Stimulated activated CD4-positive, alpha-beta T cell treated with anti-CD3 and anti-CD28 coated beads, Interleukin-12 subunit alpha, Interleukin-12 subunit beta, amount 100 ng/mL, for 48 hours (primary cell): ENCODE measurements at places on chromosomes 3 and 15.

DNA sequence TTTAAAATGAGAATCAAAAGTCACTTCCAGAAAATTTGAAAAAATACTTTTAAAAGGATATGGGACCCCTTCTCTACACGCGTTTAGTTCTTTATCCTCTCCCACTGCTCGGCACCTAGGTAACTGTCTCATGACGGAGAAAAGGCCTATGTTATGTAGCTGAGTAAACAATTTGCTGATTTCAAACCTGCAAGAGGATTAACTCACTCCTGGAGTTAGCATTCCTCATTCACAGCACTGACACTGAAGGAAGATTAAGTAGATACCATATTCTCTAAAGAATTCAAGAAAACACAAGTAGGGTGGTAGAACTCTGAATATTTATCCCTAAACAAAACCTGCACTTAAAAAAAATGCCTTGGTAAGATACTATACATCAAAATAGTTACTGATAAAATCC lies 30.2 kb upstream of the PYGO1 start:
- DNase-seq: no peak

- DNase-seq: no peak
Observed at GRCh38 chr3:100982710-100983109, 10.5 kb downstream of the ABI3BP start.

GRCh38 chr3:196377321-196377720 lies 39.1 kb upstream of the TM4SF19 start:
- no peak for DNase-seq

- DNase-seq: no peak
Observed at GRCh38 chr15:49423021-49423420, at the start of gene FGF7. FGF7 (plus strand) TSS chr15:49423242; CDS start chr15:49424298, 1,056 bp downstream.

GRCh38 chr15:72184165-72184811 lies 13.3 kb downstream of the GRAMD2A start:
- DNase-seq: no peak

- no peak for DNase-seq
Observed at GRCh38 chr3:73614419-73614818, 10.3 kb downstream of the PDZRN3 start.
